Activated T-helper 1 cell treated with anti-CD3 and anti-CD28 coated beads, Interleukin-2, amount 50 U/mL, for 16 hours (primary cell): ENCODE measurements at places on chromosomes 1 and 21.

DNA sequence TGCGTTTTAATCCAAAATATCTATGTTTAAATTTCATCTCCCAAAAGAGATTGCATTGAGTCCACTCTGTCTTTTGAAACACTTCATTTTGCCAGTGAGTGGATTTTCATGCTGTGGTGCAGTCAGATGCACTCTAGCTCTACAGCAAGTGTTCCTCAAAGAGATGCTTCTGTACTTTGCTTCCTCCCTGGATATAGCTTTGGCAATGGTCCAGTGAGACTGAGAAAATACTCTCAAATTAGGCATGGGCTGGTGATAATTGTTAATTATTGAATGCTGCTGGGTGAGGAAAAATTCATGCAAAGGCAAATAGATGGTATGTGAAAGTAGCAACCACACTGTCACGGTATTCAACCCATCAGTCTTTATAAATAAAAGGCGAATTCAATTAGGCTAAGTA, 396.9 kb downstream of the ADGRL2 start:
- no peak for DNase-seq

- no peak for DNase-seq
Observed at GRCh38 chr21:40706176-40706575, 140.8 kb downstream of the DSCAM start.

DNA sequence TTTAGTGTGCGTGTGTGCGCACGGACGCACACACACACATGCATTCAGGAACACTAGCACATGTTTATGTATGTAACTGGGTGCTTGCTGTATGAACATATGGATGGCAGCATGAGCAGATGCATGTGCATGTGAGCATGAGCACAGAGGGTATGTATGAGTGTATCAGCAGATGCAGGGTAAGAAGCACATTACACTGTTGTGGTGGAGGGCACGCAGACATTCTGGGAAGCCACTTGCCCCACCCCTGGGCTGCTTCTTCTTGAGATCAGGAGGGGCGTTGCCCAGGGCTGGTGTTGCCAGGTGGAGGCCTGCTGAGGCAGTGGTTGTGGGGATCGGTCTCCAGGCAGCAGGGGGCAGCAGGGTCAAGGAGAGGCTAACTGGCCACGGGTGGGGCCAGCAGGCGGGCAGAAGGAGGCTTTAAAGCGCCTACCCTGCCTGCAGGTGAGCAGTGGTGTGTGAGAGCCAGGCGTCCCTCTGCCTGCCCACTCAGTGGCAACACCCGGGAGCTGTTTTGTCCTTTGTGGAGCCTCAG, 3.9 kb upstream of the P3R3URF start:
- DNase-seq: no peak

- DNase-seq: no peak
Observed at GRCh38 chr21:43809346-43809799, 20.0 kb downstream of the RRP1 start.

DNA sequence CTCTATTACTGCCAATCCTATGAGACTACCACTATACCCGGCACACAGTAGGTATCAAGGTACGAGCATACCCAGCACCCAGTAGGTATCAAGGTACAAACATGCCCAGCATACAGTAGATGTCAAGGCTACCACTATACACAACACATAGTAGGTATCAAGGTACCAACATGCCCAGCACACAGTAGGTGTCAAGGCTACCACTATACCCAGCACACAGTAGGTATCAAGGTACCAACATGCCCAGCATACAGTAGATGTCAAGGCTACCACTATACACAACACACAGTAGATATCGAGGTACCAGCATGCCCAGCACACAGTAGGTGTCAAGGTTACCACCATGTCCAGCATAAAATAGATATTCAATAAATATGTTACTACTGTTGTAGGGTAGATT, 98.4 kb downstream of the C1orf94 start:
- DNase-seq: no peak

DNA sequence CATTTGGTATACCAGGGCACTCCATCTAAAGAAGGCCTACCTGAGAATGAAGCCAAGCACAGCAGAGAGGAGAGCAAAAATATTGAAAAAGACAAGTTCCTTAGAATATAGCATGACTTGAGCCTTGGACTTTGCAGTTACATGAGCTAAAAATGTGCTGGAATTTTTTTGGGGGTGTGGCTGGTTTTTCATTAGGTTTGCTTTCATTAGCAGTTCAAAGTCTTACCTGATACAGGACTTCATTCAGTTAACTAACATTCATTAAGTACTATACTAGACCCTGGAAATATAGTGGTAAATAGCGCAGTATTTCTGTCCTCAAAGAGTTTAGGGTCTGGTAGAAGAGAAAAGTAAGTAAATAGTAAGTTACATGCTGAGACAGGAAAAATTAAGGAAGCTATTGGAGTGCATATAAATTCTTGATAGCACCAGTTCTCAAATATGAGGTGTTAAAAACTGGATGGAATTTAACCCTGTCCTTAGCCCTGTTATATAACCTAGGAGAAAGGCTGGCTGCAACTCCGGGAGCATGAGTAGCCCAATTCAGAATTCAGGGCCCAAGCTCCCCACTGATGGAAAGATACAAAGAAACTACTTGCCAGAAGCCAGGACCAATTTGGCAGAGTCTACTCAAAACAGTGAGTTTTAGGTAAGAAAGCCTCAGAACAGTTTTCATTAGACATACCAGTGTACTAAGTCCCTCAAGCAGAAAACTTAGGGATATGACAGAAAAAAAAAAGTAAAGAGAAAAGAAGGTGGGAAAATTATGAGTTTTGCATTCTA, 3.1 kb upstream of the DOCK7 start:
- DNase-seq: no peak

DNA sequence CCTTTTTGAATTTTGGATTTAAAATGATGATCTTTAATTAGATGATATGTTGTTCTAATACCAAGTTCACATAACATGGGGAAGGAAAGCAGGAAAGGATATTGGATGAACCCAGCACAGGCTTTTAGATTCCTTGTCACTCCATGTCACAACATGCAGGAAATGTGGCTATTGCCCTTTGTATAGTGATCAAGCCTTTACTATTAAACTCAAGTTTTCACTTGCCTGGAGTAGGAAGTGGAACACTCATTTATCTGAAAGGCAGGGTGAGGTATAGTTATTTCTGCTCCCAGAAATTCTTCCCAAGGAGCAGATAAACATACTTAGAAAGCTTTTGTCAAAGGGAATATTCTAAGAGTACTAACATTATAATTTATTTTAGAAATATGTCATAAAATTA, 37.2 kb upstream of the BCAS2 start:
- DNase-seq: no peak

GRCh38 chr1:191432817-191433216, 725.4 kb upstream of the RGS18 start:
- no peak for DNase-seq

DNA sequence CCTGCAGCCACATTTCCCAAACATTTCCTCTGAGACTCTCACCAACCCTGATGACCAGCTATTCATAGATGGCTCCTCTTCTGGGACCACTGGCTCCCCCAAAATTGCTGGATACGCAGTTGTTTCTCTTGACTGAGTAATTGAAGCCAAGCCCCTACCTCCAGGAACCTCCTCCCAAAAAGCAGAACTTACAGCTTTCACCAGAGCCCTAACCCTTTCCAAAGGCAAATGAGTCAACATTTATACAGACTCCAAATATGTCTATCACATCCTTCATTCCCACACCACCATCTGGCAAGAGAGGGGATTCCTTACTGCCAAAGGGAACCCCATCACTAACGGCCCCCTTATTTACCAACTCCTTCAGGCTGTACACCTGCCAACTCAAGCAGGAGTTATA, 20.3 kb upstream of the CA6 start:
- no peak for DNase-seq

DNA sequence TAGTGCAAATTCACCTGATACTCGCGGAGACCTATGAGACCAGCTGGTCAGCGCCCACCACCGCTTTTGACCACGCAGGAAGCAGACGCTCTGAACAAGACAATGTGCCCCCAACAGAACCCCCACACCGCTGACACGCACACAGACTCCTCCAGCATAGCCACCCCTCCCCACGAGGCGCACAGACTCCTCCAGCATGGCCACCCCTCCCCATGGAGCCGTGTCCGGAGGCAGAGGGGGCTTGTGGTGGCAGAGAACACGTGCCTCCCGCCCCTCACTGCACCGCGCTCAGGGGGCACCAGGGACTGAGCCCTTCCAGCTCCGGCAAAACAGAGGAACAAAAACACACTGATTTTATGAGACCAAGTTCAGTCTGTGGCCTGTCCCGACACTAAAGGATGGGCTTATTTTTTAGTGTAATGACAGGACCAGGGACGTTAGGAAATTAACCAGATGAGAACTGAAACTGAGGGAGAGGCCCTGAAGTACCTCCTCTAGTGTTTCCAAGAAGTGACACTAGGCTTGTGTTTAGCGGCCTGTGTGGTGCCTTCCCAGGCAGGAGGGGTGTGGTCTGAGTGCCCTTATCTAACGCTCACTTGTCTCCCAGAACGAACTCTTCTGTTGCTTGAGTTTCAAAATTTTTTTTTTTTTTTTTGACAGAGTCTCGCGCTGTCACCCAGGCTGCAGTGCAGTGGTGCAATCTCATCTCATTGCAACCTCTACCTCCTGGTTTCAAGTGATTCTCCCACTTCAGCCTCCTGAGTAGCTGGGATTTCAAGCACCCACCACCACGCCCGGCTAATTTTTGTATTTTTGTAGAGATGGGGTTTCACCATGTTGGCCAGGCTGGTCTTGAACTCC, 10.0 kb upstream of the AGPAT3 start:
- no peak for DNase-seq

GRCh38 chr21:35994613-35995012, 65.7 kb downstream of the SETD4 start:
- no peak for DNase-seq

- no peak for DNase-seq
Observed at GRCh38 chr21:16162953-16163352, 433.2 kb downstream of the USP25 start.

DNA sequence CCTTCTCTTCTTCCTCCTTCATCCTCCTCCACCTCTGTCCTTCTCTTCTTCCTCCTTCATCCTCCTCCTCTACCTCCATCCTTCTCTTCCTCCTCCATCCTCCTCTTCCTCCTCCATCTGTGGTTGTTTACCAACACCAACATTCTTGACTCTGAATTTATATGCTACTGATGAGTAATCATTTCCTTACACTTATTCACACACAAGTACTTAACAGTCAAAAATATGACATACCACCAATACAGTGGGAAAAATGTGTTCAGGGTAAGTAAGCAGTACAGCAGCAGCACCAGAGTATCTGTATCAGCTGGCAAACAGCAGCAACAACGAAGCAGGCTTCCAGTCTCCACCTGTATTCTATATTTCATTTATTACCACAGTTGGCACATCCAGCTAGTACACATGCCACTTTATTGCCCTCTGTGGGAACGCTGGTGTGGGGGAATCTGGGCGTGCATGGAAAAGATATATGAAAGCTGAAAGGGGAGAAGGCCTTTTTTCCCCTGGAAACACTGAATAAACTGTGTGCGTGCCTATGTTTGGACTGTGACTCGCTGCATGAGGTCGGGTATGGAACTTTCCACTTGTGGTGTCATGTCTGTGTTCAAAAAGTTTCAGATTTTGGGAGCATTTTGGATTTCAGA, 16.0 kb downstream of the ADSS2 start:
- DNase-seq: no peak

DNA sequence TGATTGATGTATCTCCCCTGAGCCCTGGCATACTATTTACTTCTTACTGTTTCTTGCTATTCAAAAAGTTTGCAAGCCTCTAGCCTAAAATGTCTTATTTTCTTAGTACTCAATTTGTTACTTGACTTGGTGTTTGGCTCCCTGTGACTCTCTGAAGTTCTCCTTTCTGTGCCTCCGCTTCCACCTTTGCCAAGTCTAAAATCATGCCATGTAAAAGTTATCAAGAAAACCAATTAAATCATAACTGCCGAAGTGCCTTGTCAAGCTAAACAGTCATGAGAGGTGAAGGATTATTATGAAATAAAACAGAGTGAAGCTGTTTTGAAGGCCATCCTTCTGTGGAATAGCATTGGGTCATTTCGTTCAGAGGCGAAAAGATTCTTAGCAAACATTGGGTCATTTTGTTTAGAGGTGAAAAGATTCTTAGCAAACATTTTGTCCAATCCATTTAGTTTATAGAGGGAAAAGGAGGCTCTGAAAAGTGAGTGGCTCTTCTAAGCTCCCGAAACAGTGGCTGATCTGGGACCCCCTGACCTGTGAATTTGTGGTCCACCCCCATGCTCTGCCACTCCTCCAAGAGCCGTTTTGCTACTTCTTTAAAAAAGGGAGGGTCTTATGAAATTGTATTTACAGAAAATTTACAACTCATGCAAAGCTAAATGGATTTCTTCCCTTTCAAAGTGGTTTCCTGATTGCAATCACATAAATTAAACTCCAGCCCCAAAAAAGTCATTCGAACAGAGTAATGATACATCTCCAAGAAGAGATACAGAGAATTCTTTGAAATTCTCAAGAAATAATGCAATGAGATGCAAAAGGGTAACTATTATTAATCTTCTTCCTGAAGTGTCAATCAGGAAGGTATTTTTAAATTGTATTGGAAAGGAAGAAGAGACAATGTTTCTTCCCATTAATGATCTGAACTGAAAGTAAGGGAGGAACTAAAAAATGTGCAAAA, 141.4 kb downstream of the RUNX1 start:
- no peak for DNase-seq

GRCh38 chr1:245512980-245513578, 358.3 kb downstream of the KIF26B start:
- no peak for DNase-seq

DNA sequence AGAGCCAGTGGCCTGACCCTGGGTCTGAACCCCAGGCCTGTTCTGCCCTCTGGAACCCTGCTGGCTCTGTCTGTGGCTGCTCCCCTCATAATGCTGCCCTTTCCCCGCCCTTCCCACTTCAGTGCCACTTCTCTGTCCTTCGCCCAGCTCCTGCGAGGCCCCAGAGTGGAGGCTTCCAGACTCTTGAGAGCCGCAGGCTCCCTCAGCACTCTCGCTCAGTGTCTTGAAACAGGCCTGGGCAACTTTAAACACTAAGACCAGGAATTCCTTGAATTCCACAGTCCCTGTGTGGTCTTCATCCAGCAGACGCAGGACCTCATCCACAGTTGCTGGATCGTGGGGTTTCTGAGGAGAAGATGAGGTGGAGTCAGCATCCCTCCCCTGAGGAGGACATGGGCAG, 3.5 kb downstream of the CRNN start:
- no peak for DNase-seq

DNA sequence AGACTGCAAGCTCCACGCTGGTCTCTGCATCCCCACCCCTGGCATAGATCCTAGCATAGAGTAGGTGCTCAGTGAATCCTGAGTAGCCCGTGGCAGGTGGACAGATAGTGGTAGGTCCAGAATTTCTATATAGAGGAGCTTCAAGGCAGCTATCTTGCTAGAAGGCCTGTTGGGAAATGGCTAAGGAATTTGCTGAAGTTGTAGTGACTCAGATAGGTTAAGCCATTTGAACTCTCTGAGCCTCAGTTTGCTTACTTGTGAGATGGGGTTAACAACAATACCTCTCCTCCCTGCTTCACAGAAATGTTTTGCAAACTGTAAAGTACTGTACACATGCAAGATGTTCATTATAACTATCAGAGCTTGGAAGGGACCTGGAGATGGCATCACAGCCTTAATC, 23.4 kb upstream of the EPHB2 start:
- DNase-seq: no peak

GRCh38 chr1:232271991-232272589, 357.8 kb downstream of the SIPA1L2 start:
- no peak for DNase-seq

- DNase-seq: no peak
Observed at GRCh38 chr1:179083533-179083932, 1.7 kb downstream of the TOR3A start.
